NCI-H82 (cell line): ENCODE measurements at places on chromosomes 7 and 10.

GRCh38 chr7:152759949-152760853, 649 bp downstream of the ACTR3B start:
- DNase-seq = peak; percentile 58

DNA sequence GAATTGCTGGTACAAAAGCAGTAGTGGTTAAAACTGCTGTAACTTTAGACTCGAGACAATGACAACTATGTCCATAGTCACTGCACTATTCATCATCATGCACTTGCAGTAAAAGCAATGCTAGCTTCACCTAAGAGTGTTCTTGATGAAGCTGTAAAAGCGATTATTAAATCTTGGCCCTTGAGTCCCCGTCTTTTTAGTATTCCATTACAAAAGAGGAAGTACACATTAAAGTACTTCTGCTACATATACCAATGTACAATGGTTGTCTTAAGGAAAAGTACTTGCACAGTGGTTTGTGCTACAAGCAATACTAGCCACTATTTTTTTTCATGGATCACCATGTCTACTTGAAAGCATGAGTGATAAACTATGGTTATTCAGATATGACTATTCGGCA, 78.3 kb downstream of the ATAD1 start:
- no peak for DNase-seq

DNA sequence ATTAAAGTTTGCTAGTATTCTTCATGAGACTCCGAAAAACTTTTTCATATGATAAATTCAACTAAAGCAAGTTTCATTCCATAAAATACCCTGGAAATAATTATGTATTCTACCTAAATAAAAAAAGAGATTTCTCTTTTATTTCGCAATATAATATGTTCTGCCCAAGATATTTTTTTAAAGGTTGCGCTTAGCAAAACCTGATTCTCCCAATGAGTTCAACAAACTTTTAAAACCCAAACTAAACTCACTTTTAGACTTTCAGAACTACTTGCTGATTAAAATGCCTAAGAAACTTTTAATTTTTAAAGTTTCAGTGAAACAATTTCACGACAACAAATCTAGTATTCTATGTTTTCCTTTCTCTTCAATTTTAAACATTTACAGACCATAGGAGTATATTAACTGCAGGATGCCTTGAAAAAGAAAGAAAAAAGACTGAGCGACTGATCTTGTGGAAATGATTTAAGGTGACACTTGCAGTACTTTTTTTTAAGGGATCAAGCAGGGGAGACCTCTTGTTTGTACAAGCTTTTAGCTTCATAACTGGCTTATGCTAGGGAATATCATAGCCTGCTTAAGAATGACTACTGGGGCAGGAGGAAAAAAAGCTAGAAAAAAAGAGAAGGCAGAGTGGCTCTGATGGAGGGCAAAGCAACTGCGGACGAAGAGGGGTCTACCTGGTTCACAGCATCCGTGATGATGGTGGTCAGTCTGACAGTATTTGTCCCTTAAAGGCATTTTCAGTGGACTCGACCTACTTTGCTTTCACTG, 1.5 kb downstream of the ZNF800 start:
- peak; percentile 40 for DNase-seq

- no peak for DNase-seq
Observed at GRCh38 chr10:12195281-12195602, 449 bp downstream of the NUDT5 start.

GRCh38 chr10:132273304-132273944, 34.3 kb downstream of the STK32C start:
- no peak for DNase-seq

DNA sequence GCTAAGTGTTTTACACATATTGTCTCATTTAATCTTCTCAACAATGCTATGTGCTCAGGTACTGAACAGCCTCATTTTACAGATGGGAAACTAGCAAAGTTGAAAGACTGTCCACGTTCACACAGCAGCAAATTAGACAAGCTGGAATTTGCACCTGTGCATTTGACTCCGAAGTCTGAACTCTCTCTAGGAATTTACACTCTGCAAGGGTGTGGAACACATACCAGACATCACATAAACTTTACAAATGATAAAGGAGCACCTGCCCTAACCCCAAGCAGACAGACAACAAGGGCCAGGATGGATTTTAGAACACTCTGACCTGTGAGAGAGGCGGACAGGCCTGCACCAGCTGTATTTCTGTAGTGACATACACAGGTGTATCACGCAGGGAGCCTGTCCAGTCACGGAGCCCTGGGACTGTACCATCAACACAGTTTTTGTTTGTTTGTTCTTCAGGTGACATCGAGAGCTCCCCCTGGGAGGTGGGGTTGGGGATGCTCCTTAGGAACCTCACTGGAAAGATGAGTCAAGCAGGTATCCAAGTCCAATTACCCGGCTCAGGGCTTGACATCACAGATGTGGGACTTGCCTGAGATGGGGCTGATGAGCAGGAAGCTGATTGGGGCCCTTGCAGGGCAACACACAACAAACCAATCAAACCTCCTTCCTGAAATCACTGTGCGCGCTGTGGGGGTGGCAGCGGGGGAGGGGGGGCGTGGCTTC, 31.0 kb downstream of the MKI67 start:
- peak; percentile 29 for DNase-seq

- DNase-seq = no peak
Observed at GRCh38 chr7:157752832-157753291, 416.1 kb downstream of the DNAJB6 start.

GRCh38 chr10:129279446-129280154, 187.4 kb upstream of the MGMT start:
- no peak for DNase-seq

DNA sequence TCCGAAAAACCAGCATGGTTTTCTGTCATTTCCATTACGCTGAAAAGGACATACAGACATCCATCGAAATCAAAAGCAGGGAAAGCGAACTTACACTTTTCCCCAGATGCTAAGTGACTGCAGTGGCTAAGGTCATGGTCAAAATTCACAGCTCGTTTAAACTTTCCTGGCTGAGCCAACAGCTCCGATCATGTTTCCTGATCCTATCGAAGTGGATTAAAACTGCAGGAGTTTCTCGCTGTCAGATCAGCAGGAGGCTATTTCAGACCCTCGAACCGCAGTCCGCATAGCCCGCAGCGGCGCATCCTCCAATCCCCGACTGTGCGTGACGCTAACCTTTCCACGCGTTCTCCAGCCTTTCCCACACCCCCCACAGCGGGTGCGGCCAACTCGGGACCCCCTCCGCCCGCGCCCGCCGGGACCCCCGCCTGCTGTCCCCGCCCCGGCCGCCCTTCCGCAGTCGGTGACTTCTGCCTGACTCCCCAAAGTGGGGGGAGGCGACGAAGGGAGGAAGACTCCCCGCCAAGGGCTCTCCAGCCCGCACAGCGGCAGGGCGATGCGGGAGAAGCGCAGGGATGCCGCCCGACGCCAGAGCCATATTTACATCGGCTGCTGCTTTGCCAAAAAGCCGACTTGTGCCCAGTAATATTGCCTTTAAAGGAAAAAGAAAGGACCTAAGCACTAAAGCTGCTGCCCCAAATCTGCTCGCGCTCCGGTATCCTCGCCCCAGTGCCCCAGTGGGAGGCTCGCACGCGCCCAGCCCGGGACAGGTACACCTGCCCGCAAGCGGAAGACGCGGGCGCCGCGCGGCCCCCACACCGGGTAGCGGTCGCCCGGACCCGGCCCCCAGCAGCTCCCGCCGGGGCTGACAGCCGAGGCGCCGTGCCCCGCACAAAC, 1.2 kb downstream of the PIP4K2A start:
- peak; percentile 78 for DNase-seq

DNA sequence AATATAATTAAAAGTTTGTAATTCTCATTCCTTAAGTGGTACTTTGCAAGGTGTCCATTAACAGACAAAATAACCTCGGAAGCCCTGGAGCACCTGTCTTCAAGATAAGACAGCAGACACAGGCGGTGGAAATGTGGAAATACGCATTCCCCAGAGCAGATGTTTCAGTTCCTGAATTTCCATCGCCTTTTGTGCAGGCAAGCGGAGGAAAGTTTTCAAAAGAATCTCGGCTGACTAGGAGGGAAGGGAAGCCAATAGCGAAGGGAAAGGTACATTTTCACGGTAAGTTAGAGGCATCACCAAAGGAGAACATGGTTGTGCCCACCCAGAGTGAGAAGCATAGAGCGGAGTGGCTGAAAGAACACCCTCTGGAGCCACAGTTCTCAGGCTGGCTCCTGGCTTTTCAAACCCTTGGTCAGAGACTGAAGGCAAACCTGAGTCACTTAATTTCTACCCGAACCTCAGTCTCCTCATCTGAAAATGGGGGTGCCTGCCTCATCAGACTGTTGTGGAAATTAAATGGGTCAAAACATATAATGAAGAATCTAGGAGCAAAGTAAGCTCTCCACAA, 13.6 kb downstream of the CPA1 start:
- DNase-seq = no peak

DNA sequence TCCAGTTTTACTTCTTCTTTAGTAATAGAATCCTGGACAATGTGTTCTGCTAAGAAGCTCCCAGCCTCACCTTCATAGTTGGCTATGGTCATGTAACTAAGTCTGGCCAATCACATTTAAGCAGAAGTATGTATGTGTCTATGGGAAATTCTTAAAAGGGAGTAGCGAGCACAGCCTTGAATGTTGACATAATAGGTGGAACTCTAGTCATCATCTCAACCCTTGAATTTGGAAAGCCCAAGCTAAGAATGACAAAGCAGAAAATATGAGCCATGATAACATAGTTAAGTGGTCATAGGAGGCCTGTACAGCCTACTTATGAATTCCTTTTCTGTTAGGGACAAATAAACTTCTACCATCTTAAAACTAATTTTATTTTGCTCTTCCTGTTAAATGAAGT, 134.1 kb downstream of the MAGI2 start:
- no peak for DNase-seq

GRCh38 chr10:50325449-50326171, 74.3 kb upstream of the ASAH2 start:
- no peak for DNase-seq

DNA sequence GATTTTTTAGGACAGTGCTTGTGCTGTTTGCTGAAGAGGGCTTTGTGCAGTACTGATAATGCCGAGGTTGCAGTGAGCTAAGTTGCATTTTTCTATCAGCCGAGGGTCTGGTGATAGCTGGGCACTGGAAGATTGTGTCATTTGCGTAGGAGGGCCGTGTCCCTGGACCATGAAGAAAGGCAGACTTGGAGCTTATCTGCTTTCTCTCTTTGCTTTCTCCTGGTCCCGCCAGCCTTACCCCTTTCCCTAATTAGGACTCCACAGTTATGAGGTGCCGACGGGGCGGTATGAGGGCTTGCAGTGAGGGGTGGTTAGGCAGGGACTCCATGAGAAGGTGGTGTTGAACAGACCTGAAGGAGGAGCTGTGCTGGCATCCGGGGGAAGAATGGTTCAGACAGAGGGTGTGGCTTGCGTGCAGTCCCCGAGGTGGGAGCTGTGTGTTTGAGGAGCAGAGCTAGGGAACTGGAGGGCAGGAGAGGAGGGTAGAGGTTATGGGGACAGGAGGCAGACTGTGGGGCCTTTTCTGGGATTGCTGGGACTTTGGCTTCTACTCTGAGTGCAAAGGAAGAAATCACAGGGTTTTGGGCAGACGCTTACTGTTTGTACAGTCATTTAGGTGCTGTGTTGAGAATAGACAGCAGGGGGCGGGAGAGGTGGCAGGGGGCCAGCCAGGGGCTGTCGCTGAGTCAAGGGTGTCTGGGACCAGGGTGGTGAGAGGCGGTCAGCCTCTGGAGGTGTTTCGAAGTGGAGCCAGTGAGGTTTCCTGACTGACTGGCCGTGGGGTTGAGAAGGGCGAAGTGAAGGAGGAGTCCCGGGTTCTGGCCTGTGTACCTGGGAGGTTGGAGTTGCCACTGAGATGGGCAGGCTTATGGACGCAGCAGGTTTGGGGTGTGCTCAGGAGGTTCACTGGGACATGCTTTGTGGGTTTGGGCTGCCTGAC, 43.4 kb downstream of the PRF1 start:
- DNase-seq = peak; percentile 60

GRCh38 chr7:78912781-78913180, 540.7 kb downstream of the MAGI2 start:
- no peak for DNase-seq

DNA sequence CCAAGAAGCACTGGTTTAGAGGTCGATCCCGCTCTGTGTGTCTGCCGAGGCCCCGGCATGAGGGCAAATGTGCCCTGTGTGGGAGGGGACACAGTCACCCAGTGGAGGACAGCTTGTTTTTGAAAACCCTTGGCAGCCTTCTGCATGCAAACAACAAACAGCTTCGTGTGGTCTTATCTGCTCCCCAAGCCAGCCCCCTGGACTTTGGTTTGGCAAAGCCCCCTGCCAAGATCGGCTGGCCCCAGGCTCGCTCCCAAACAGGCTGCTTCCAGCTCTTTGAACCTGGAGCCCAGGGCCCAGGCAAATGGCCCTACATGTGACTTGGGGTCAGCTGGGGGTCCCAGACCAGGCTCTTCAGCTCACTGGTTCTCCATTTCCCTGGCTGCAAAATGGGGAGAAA, 2.9 kb downstream of the ELN start:
- DNase-seq = no peak

GRCh38 chr10:78160591-78160990, 126.9 kb downstream of the RPS24 start:
- no peak for DNase-seq

DNA sequence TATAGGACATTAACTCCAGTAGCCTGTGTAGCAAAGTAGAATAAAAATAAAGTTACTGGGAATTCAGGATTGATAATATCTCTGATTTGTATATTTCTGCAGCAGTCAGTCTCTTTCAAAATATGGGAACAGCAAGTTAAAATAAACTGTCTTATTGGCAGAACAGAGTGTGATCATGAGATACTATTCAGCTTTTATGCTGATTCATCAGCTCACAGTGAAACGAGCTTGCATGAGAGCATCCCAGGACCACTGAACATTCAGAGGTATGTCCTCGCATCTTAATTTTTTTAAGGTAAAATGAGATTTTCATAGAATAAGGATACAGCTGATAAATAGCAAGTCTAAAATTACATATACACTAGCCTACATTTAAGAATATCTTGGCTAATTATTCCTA, 282.5 kb upstream of the MYO3A start:
- no peak for DNase-seq

GRCh38 chr10:126867567-126868365, 37.5 kb upstream of the DOCK1 start:
- no peak for DNase-seq

DNA sequence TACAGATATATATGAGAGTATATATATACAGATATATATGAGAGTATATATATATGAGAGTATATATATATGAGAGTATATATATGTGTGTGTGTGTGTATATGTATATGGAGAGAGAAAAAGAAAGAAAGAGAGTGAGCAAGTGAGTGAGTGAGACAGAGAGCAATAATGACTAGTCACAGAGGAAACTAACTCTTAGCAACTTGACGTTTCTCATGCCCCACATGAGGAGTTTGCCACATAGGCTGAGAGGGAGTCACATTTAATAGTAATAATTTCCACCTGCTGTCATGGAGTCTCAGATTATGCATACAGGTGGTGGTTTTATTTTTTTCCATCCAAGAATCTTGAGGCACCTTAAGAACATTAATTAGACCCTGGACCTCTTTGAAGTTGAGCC, 199.9 kb downstream of the GATA3 start:
- DNase-seq = no peak

DNA sequence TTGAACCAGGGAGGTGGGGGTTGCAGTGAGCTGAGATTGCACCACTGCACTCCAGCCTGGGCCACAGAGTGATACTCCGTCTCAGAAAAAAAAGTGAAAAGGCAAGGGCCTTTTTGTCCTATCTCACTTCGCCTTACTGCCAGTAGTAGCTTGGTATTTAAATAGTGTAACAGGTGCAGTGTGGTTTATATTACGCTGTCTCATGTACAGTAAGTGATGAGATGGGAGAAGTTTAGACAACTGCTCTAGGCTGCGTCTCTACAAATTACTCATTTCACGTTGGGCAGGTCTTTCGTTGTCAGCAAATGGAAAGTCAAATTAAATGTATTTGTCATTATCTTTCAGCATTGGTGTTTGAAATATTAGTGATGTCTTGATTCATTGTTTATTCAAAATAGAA, 15.5 kb upstream of the PFKFB3 start:
- DNase-seq = no peak
